ENCODE measurements at places on chromosomes 16 and 17.
A peak's percentile ranks its signal among the peaks of the same experiment; 100 is the strongest.

DNA sequence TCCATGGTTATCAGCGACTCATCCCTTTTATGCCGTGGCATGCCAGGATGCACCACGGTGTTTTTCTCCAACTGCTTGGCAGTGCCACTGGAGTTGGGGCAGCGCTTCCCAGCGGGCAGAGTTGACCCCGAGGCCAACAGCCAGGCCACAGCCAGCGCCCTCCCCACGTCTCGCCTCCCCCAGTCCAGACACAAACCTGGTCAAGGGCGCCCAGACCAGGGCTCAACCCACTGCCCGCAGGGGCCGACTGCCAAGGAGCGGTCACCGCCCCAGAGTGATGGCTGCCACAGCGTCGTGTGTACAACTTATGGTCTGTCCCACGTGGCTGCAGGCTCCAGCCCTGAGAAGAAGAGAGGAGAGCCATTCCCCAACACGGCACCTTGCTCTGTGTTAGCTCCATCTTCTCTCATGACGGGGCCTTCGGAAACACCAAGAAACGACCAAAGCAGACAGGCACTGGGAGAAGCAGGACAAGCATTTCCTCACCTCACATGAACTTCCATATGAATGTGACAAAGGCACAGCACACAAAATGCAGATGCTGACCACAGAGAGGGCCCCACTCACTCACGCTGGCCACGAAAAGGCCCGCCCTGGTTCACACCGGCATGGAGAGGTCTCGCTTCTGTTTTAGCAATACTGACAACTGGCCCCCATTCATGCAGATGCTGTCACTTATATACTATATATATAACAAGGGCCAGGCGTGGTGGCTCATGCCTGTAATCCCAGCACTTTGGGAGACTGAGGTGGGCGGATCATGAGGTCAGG lies 27.0 kb downstream of the AXIN1 start:
- DNase-seq, result no peak

DNA sequence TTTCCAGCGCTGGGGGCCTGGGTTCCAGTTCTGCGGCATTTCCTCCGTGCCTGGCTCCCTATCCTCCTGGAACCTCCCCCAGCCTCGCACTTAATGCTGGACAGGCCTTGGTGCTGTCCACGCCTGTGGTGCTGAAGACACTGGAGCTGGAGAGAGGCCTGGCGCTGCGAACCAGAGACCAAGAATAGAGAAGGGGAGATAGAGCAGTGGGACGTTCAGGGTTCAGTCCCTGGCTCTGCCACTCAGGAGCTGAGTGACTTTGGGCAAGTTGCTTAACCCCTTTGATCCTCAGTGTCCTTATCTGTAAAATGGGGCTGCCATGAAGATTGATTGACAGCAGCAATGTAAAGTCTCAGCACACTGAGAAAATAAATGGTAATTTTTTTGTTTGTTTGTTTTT lies 11.9 kb downstream of the SBK1 start:
- DNase-seq, result peak; percentile 65

DNA sequence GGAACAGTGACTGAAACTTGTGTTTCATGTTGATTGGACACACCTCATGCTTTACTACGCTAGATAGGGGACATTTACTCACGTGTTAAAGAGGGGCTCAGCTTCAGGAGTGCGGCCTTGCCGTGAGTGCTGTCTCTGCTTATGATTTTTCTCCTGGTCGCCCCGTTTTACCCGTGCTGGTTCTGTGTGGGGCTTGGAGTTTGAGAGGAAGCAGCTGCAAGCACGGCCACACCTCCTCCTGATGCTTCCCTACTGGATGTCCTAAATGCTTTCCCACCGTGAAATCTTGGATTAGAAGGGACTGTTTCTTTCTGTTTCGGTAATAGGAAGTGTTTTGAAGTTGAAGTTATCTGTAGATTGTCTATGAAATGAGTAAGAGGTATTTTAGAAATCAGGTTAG lies 54.0 kb upstream of the ZNF750 start:
- no peak for DNase-seq

GRCh38 chr17:14595656-14596055 lies 294.8 kb downstream of the HS3ST3B1 start:
- no peak for DNase-seq

- no peak for DNase-seq
Observed at GRCh38 chr16:59410451-59410850, 676.3 kb upstream of the GOT2 start.

GRCh38 chr16:11657556-11657955 lies 10.7 kb upstream of the SNN start:
- no peak for DNase-seq

- DNase-seq, result no peak
Observed at GRCh38 chr16:8740775-8741355, 56.6 kb downstream of the TMEM186 start.

GRCh38 chr16:21647562-21648164 lies 4.7 kb downstream of the IGSF6 start:
- no peak for DNase-seq

DNA sequence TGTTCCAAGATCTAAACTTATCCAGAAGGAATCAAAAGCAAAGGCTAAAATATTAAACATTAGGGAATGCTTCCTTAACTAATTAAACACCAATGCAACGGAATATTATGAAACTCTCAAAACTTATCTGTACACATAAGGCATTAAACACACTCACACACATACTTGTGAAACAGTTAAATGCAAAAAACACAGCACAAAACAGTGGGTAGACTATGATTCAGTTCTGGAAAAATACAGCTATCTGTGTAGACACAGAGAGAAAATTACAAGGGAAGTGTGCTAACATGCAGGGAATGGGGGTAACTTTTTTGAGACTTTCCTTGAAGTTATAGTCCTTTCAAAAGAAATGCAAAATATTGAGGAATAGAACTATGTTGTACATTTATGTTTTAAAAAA lies 36.7 kb upstream of the CCL1 start:
- DNase-seq, result no peak

GRCh38 chr16:70465999-70466804 lies 11.8 kb downstream of the FCSK start:
- DNase-seq, result no peak
